HCT116 (cell line): ENCODE measurements at places on chromosomes 7 and 10. TPM values are rescaled to one million over a fixed set of nuclear protein-coding genes. Genes with fewer than 3 reads are reported as not detected.

- no peaks in the 10 kb centered on the region for H3K36me3 ChIP-seq
- peak; percentile 63 for DNase-seq
- no peak overlapping the region for H3K4me3 ChIP-seq
- H3K27ac ChIP-seq, result no peak overlapping the region
- H3K4me1 ChIP-seq, result peaks cover 15% of the 10 kb centered on the region
- no peaks in the 10 kb centered on the region for H3K27me3 ChIP-seq
Observed at GRCh38 chr7:30226614-30227268, 57.7 kb upstream of the ZNRF2 start.

- no peaks in the 10 kb centered on the region for H3K4me1 ChIP-seq
- DNase-seq, result no peak
- no peak overlapping the region for H3K27ac ChIP-seq
- H3K27me3 ChIP-seq, result no peaks in the 10 kb centered on the region
Observed at GRCh38 chr7:84950836-84951235, 236.0 kb downstream of the SEMA3D start.

NPSR1 gene
- not detected for total RNA-seq

- H3K27me3 ChIP-seq, result no peaks in the 10 kb centered on the region
- no peak overlapping the region for H3K27ac ChIP-seq
- H3K4me1 ChIP-seq, result no peaks in the 10 kb centered on the region
- no peak for DNase-seq
Observed at GRCh38 chr10:6019796-6020195, 42.4 kb downstream of the IL2RA start.

- H3K27me3 ChIP-seq, result peaks cover 21% of the 10 kb centered on the region
- H3K4me1 ChIP-seq, result no peaks in the 10 kb centered on the region
- DNase-seq, result no peak
- no peak overlapping the region for H3K4me3 ChIP-seq
- no peak overlapping the region for H3K27ac ChIP-seq
Observed at GRCh38 chr7:103680161-103681144, 234.4 kb upstream of the SLC26A5 start.

NKX1-2 gene
- total RNA-seq, result 3.4 TPM
